Cortex of kidney (tissue), 1 donor: ENCODE measurements at places on chromosomes 11 and 22.

GRCh38 chr11:35049859-35050531 lies 89.0 kb upstream of the CD44 start:
- DNase-seq, result no peak

DNA sequence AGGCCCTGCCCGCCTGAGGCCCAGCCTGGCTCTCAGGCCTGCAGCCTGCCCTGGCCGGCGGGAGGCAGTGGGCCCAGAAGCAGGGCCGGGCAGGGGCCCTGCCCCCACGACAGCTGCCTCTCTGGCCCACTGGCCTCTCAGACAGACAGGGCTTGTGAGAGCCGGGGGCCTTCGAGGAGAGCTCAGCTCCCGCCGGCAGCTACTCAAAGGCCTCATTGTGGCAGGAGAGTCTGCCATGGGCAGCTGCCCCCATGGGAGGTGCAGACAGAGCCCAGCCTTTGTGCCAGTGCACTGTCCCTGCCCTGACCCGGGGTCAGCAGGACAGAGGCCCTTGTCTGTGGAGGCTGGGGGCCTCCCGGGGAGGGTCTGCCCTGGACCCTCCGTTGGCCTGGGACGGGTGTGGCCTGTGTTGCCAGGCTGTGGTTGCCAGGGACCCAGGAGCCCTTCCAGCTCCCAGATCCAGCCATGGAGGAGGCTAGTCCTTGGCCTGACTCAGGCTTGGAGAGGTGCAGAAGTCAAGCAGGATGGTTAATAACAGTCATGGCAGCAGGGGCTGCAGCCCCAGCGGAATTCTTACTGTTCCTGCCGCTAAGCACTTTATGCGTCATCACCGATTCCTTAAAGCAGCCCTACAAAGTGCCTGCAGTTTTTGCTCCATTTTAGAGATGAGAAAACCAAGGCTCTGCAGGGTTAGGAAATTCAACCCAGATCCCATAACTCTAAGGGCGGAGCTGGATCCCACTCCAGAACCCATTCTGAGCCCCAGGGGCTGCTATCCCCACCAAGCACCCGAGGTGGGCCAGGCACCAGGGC lies 12.5 kb downstream of the FLRT1 start:
- DNase-seq, result no peak

GRCh38 chr11:92167571-92167970 lies 57.0 kb upstream of the FAT3 start:
- DNase-seq, result no peak

DNA sequence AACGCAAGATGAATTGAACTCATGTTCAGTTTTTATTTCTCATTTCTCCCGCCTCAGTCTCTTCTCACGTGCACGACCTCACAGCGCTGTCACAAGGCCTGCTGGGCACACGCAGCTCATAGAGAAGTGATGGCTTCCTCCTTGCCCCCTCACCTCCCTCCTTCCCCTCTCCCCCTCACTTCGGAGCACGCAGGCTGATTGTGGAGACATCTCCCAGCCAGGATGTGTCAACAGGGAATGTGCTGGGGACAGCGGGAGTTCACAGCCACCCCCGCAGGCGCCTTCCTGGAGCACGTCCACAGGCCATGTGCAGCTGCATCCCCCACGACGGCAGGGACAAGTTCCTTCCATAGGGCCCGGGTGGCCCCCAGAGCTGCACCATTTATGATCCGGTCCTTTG lies 29.1 kb upstream of the KRTAP5-6 start:
- DNase-seq, result no peak

GRCh38 chr11:46529095-46529905 lies 64.5 kb downstream of the AMBRA1 start:
- no peak for DNase-seq

GRCh38 chr11:117950993-117951961 lies 22.1 kb upstream of the TMPRSS13 start:
- no peak for DNase-seq
